ENCODE measurements at places on chromosomes 1 and 21.
A peak's percentile ranks its signal among the peaks of the same experiment; 100 is the strongest.

GRCh38 chr1:209607795-209608178 lies 24.3 kb downstream of the CAMK1G start:
- DNase-seq, result no peak

DNA sequence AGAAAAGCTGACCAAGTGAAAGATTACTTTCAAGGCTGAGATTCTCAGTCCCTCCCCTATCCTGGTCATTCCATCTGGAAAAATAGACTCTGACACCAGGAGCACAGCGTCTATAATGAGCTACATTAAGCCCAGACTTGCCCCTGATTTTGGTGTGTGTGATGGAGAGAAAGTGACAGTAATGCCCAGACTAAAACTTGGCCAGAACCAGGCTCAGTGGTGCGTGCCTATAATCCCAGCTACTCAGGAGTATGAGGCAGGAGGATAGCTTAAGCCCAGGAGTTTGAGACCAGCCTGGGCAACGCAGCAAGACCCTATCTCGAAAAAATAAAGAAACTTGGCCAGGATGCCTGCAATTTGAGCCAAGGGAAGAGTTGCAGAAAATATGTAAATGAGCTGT lies 15.9 kb downstream of the PLEKHA6 start:
- no peak for DNase-seq

GRCh38 chr1:178645808-178646200 lies 79.2 kb upstream of the RALGPS2 start:
- no peak for DNase-seq

GRCh38 chr1:239448911-239449310 lies 62.5 kb downstream of the CHRM3 start:
- DNase-seq, result no peak

DNA sequence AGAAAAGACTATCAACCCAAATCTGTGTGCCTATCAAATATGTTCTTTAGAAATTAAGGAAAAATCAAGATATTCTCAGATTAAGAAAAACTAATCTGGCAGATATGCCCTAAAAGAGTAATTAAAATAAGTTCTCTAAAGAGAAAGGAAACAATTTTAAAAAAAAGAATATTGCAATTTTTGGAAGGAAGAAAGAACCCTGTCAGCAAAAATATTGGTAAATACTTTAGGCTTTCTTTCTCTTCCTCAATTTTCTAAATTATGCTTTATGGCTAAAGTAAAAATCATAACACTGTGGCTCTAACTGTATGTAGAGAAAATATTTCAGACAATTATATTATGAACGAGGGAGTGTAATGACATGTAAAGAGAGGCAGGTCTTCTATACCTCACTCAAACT lies 691.3 kb upstream of the PTBP2 start:
- DNase-seq, result no peak

DNA sequence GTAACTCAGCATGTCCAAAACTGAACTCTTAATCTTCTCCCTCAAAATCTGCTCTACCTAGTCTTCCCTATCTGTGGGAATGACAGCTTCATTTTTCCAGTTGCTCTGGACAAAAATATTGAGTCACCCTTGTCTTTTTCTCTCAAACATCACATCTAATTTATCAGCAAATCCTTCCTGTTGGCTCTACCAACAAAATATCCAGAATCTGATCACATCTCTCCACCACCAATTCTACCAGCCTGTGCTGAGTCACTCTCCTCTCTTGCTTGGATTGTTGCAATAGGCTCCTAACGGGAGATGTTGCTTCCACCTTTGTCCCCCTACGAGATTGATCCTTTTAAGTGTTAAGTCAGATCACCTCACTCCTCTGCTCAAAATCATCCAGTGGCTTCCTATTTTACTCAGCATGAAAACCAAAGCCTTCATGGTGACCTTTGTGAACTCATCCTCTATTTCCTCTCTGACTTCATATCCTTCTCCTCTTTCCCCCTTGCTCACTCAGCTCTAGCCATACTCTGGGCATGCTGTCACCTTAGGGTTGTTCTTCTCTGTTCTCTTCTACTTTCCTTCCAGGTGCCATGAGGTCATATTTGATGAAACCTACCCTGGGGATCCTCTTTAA lies 21.5 kb upstream of the SMYD2 start:
- DNase-seq, result no peak

- DNase-seq, result peak; percentile 51
Observed at GRCh38 chr1:50023292-50024159, at the start of gene AGBL4. Gene AGBL4 (minus strand): TSS chr1:50023954.

- peak; percentile 84 for DNase-seq
Observed at GRCh38 chr1:18874600-18874999, 15.1 kb upstream of the TAS1R2 start.

All from left lobe of liver (tissue), 2 donors.